ENCODE measurements at places on chromosomes 1 and 21.

DNA sequence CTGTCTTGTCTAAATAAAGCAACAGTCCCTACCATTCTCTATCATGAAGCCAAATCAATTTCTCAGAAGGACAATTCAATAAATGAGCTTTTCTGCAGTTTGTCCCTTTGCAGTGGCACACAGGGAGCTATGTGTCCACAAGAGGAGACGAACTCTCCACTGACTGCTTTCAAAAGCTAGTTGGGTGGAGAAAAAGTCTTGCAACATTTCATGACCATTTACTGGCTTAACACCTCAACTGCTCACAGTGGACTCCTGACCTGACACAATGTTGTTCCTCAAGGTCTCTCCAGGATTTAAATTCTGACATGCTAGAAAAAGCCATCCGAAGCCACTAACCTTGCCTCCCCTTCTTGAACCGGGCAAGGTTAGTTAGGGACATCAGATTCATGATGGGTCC, 111.7 kb downstream of the TIAM1 start:
- DNase-seq: no peak

- no peak for DNase-seq
These were observed 146.0 kb downstream of the PLA2G4A start for GRCh38 chr1:186974774-186975181.

- DNase-seq: no peak
These were observed 79.3 kb downstream of the ADARB1 start for GRCh38 chr21:45153358-45154318.

DNA sequence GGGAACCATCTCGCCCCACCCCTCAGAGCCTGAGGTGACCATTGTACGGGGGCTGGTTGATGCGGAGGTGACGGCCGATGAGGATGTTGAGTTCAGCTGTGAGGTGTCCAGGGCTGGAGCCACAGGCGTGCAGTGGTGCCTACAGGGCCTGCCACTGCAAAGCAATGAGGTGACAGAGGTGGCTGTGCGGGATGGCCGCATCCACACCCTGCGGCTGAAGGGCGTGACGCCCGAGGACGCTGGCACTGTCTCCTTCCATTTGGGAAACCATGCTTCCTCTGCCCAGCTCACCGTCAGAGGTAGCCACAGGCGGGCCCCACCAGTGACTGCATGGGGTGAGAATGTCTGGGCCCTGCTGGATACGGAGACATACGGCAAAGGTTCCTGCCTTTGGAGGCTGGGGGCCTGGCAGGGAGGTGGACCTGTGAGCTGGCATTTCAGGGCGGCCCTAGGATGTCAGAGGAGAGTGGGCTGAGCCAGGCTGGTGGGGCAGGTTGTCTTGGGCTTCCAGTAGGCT, 98.5 kb downstream of the TRIM11 start:
- no peak for DNase-seq

DNA sequence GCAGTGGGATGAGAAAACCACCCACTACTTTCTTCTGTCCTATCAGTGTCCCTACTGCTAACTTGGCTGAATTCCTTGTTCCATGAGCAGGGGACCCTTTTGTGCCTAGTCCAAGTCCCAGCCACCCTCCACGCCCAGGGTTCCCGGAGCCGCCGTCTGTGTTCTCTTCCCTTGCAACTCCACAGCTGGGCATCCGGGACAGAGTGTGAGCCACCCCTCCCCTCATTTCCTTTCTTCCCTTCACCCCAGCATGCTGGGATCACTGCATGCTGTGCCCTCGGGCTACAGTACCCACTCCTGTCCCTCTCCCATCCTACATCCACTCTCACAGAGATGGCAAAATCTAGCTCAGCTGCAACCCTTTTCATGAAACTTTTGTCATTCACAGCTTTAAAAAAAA, 44.5 kb downstream of the PGBD5 start:
- no peak for DNase-seq

GRCh38 chr1:71285529-71285928, 204.7 kb upstream of the ZRANB2 start:
- no peak for DNase-seq

- DNase-seq: no peak
These were observed 273.8 kb upstream of the DUSP10 start for GRCh38 chr1:222015686-222016085.

DNA sequence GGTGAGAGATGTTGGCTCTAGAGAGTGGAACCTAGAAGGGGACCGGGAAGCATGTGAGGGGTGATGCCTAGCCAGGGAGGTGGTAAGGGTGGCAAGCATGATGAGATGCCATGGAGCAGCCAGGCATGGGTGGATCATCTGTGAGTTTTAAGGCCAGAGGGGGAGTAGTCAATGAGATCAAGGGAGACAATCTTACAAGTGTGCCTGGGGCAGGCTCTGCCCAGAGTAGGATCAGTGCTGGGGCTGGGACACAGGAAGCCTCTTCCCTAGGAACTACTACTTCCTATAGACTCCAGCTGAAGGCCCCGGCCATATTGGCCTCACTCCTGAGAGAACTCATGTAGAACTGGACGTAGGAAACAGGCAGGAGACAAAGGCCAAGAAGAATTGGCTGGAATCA, 192.4 kb upstream of the CSF3R start:
- no peak for DNase-seq

DNA sequence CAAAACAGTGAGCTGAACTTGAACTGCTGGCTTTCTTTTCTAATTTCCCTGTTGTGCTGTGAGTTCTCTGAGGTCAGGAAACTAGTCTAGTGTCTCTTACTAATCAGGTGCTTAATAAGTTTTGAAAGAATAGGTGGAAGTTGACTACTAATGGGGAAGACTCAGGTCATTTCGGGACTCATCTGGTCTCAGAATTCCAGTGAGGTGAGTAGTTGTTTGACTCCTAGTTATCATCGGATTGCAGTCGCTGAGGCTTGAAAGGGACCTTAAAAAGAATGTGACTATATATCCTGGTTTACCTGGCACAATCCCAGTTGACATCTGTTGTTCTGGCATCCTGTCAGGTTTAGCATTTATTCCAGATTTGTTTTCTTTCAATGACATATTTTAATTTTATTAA, 81.4 kb upstream of the SPAG17 start:
- no peak for DNase-seq

Data from GM18507 (cell line).